CD4-positive, alpha-beta T cell treated with Interleukin-2 at 100 ng/mL for 4 hours (primary cell): ENCODE measurements at places on chromosomes 16 and 17.

GRCh38 chr16:86035906-86036305 lies 136.9 kb downstream of the IRF8 start:
- DNase-seq, result no peak

- DNase-seq, result peak; percentile 44
Measured at GRCh38 chr17:48194097-48194550, 86.6 kb downstream of the SNX11 start.

DNA sequence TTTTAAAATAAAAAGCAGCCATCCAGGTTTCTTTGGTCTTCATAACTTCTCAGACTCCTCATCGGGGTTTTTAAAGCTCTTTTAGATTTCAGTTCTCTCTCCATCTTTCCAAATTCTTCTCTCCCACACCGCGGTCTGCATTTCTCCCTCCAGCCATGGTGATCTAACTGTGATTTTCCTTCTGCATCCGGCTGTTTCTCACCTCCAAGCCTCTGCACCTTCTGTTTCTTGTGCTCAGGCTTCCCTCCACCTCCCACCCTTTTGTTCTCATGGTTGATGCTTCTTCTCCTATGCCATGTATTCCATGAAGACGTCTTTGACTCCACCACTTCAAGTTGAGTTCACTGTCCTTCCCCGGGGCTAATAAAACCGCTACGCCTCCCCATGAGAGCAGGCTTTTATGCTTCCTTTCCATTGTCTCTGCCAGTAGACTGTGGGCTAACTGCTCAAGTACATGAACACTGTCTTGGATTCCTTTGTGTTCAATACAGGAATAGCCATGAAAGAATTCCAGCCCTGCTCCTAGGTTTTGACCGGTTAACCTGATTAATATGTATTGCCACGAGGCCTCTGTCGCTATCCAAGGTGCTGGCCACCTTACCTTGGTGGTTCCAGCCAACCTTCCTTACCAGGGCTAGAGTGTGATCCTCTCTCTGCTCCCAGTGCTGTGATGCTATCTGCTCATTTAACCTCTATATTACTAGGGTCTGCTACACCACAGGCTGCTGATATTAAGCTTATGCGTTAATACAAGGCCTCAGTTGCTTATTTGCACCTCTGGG lies 625.1 kb downstream of the HS3ST4 start:
- no peak for DNase-seq

GRCh38 chr16:65793781-65794180 lies 572.7 kb upstream of the CDH5 start:
- DNase-seq, result no peak

GRCh38 chr17:43545383-43545632 lies 832 bp downstream of the ETV4 start:
- peak; percentile 1 for DNase-seq

GRCh38 chr17:21007646-21008045 lies 35.2 kb downstream of the USP22 start:
- no peak for DNase-seq

- no peak for DNase-seq
Measured at GRCh38 chr17:29018788-29019474, 13.1 kb upstream of the SEZ6 start.

GRCh38 chr17:64418506-64419339 lies 28.1 kb upstream of the PECAM1 start:
- peak; percentile 74 for DNase-seq

DNA sequence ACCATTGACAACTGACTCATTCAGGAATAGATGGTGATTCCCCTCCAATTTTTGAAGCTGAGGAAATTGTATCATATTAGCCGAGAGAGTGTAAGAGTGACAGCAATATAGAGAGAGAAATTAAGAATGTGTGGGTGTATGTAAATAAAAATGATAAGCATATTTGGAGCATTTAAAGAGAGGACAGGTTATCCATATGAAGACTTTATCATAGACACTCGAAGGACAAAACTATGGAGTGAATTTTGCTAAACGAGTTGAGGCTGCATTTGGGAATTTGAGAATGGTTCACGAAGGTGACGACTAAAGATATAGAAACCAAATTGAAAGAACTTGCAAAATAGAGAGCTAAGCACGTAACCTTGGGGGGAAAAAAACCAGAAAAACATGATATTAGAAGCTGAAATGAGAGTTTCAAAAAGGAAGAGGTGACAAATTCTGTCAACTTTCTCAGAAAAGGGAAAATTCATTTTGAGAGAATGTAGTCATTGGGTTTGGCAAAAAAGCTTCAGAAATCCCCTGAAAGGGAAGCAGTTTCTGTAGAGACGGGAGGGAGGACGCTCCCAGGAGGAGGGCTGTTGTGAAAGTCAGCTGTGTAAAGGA lies 129.7 kb downstream of the KCNJ2 start:
- DNase-seq, result no peak

GRCh38 chr17:39863918-39864746 lies at the start of gene IKZF3:
Gene IKZF3 (minus strand): TSS chr17:39864312. CDS start chr17:39864126, 186 bp downstream.
- DNase-seq, result peak; percentile 79
